ENCODE measurements at places on chromosomes 4 and X. TPM values are rescaled to one million over a fixed set of nuclear protein-coding genes. Genes with fewer than 3 reads are reported as not detected.

- no peak for DNase-seq
Observed at GRCh38 chrX:11172415-11172814, 61.3 kb downstream of the HCCS start.

DNA sequence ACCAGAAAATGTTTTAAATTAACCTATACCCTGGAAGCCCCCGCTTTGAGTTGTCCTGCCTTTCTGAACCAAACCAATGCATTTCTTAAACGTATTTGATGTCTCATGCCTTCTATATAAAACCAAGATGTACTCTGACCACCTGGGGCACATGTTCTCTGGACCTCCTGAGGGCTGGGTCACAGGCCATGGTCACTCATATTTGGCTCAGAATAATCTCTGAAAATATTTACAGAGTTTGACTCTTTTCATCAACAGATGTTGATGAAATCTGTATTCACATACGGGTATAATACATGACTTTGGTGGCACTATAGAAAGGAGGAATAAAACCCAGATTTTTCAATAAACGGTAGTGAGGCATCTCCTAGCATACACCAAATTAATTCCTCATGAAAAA, 55.7 kb downstream of the STAP1 start:
- DNase-seq: no peak

DNA sequence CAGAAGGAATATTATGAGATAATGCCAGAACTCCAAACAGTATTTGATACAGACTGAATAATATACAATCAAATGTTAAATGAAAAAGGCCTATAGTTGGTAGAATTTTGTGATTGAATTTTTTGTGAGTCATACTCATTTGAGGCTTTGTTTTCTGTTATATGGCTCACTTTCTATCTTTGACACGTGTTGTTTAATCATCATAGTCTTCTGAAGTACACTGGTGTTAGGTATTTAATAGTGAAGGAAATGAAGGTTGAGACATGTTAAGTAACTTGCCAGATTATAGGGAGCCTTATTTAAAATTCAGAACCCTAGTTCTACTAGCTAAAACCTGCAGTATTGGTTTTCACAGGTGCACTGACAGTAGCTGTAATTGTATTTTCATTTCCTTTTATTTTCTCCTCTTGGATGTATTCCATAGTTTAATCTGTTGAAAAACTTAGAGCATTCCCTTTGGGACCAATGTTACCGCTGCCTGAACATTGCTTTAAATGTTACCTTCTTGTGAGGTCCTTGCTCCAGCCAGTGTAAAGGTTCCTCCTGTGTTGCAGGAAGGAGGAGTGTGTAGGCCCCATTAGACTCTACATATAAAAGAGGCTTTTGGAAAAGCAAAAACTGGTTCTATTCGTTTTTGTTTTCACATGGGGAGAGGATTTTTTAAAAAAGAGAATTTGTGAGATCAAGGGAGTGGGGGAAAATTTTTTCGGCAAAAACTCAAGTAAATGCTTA, 224.1 kb downstream of the ARHGAP10 start:
- no peak for DNase-seq

DNA sequence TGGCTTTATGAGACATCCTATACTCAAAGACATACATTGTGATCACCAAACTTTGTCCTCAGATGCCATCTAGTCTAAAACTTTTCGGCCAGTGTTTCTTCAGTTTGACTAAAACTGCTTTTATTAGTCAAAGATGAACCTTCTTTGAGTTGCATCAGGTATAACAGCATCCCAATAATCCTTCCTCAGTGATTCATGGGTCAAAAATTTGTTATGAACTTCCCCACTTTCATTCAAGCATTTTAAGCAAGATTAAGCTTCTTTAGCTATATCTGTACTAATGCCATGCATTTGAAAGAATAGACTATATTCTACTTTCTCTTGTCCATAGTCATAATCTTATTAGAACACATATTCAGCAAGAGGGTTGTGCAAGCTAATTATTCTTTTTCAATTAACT, 1070.4 kb upstream of the ADGRL3 start:
- no peak for DNase-seq

- DNase-seq: no peak
Observed at GRCh38 chr4:56972809-56973208, 4.6 kb downstream of the NOA1 start.

DNA sequence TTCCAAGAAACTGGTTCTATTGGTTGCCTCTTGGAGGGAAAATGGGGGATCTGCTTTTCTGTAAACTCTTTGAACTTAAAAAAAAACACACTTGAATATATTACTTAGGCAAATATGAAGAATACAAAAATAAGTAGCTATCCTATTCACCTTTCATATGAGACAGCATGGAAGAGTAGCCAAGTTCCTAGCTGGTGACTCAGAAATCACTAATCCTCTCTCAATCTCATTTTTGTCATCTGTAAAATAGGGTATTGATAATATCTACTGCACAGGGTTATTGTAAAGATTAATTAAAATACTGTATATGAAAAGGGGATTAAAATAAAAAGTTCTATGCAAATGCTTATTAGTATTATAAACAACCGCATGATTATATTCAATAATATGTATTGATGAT, 12.7 kb downstream of the MGARP start:
- DNase-seq: no peak

DNA sequence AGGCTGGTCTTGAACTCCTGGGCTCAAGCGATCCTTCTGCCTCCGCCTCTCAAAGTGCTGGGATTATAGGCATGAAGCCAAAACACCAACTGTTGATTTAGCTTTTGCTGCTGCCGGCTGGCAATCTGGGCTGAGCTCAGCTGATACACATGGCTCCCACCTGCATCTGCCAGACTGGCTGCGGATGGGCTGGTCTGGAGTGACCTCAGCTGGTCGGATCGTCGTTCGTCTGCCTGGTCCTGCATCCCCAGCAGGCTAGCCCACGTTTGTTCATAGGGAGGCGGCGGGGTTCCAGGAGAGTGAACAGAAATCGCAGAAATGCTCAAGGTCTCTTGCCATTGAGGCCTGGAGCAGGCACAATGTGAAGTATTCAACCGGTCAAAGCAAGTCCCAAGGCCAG, 74.4 kb upstream of the DDX3X start:
- DNase-seq: no peak

ARHGAP36 gene
- total RNA-seq: not detected

RAB39B gene
- 0.86 TPM for total RNA-seq

CDS1 gene
- total RNA-seq: 17.9 TPM

DMP1 gene
- not detected for total RNA-seq
